ENCODE measurements at places on chromosomes 2 and 18. TPM values are rescaled to one million over a fixed set of nuclear protein-coding genes. Genes with fewer than 3 reads are reported as not detected.

GRCh38 chr2:236785611-236786057 is 216.0 kb downstream of the ACKR3 start:
- no peak for DNase-seq

DNA sequence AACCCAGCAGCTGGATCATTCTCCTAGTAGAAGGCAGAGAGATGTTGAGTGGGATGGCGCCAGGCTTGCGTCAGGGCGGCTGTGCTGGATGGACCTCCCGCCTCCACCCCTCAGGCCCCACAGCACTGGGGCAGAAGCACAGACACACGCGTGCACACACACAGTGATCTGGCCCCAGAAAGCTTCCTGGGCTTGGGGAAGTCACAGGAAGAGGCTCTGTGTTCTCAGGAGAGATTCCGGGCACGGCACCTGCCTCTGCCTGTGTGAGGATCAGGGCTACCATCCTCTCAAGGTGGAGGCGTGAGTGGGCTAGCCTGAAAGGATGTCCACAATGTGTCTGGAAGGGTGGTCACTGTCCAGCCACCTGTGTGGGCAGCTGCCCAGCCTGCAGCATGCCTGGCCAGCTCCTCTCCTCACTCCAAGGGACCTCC is 229.8 kb upstream of the HS6ST1 start:
- no peak for DNase-seq

DNA sequence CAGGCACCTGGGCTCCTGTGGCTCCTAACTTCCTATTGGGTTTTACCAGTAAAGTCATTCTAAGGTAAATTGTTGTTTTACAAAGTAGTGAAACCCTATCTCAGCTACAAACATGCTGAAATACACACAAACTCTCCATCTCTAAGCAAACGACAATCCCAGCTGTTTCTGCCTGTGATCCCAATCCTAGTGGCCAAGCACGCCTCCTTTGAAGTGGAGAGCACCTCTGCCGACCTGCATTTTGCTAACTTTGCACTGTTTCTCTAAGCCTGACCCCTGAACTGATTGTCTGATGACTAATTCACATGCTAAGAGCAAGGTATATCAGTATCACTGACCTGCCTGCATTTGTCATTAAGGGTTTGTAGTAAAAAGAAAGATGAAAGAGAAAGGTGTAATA is 124.3 kb downstream of the PAX3 start:
- DNase-seq: no peak

ARL5A gene
- 61.3 TPM for total RNA-seq

VWC2L gene
- total RNA-seq: 4.3 TPM

LHCGR gene
- total RNA-seq: 1.5 TPM

GRCh38 chr2:231199219-231199618 is 788 bp downstream of the ARMC9 start:
- no peak for DNase-seq

- no peak for DNase-seq
Observed at GRCh38 chr2:143574069-143574468, 444.9 kb downstream of the ARHGAP15 start.

ANKRD36 gene
- total RNA-seq: 274 TPM

Data from cerebellum (tissue), 4 donors.